ENCODE measurements at places on chromosomes 3 and 15.

GRCh38 chr15:62068810-62069167 lies 2.0 kb downstream of the C2CD4A start:
- no peak for DNase-seq

- no peak for DNase-seq
Measured at GRCh38 chr15:34456658-34457057, 19.1 kb upstream of the GOLGA8A start.

DNA sequence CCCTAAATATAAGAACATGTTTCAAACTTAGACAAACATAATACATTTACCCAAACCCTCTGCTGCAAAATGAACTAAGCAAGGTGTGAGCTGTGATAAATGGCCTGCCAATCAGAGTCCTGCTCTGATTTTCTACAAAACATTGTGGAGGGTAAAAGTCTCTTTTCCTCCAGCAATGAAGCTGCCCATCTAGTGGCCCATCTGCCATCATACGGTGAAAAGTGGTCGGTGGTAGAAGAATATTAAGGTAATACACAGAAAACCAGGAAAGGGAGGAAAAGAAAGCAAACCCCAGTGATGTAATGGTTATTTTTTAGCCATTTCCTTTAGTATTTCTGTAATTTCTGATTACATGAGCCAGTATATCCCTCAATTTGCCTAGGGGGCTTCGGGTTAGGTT lies 838.1 kb downstream of the TBL1XR1 start:
- no peak for DNase-seq

- no peak for DNase-seq
Measured at GRCh38 chr15:77773903-77774302, 141.2 kb upstream of the LINGO1 start.

- peak; percentile 53 for DNase-seq
Measured at GRCh38 chr3:150410311-150411105, 2.4 kb downstream of the TSC22D2 start.

DNA sequence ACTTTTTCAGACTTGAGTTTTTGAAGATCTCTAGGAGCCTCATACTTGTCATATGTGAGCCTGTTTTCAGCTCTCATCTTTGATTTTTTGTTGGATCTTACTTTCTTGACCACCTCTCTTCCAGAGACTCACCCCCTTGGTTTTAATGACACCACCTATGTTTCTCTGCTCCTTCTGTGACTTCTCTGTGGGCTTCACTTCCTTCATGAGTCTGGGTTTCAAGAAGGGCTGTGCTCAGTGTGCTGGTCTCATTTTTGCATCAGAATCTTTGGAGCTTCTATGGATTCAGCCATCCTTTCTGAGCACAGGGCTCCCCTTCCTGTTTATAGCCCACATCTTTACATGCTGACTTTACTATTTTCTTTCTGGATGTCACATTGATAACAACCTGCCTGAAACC lies 17.7 kb downstream of the PPM1L start:
- no peak for DNase-seq

- DNase-seq: no peak
Measured at GRCh38 chr3:132037581-132037980, 2.8 kb upstream of the CPNE4 start.

GRCh38 chr15:38961931-38962330 lies 397.3 kb upstream of the RASGRP1 start:
- DNase-seq: no peak

DNA sequence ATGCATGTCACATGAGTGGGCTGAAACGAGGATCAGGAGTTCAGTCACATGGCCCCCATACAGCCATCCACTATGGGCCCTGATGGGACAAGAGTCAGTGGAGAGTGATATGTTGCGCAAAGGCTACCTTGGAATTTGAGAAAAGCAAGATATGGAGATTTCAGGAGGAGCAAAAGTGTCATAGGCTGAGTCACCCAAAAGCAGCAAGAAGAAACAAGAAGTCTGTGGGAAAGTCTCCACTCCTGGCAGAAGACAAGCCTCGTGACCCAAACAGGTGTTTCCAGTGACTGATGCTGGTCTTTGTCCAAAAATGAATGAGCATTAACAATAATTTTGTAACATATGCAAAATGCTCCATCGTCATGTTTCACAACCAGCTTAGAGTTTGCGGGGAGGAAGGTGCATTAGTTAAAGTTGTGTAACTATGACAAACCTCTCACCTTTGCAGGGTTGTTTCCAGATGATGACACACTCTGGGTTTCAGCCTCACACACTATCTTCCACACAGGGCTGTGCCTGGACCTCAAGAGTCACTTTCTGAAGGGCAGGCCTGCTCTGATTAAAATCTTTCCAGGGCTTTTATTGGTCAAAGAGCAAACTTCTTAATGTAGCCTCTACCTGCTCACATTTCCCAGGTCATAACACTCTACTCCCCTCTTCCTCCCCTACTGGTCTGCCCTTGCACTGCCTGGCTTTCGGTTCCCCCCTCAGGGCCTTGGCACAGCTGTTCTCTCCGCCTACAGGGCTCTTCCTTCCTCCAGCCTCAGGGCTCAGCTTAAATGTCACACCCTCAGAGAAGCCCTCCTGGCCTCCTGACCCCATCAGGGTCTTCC lies 3.9 kb upstream of the DNASE1L3 start:
- no peak for DNase-seq

GRCh38 chr3:69012100-69012799 lies 1.2 kb downstream of the EOGT start:
- no peak for DNase-seq

DNA sequence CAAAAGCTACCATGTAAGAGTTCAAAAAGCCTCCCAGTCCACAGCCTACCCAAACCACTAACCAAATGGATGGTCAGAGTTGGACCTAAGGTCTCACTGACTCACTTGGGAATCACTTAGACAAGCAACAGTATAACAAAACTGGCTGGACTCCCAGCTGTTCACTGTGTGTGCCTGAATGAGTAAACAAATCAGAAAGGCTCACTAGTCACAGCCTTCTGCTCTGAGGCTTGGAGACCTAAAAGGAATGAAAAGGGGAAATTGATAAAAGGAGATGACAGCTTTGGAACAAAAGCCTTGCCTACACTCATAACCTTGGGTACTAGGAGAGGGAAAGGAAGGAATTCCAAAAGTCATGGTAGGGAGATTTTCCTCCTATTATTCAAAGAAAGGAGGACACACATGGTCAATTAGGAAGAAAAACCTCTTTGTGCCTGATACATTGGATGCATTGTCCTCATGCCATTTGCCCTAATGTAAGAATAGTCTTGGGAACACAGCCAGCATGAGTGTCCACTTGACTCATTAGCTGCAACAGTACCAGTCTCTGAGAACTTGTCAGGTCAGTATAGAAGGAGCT lies 92.3 kb downstream of the FRMD5 start:
- no peak for DNase-seq

- no peak for DNase-seq
Measured at GRCh38 chr3:126446791-126447190, 28.9 kb downstream of the ZXDC start.

DNA sequence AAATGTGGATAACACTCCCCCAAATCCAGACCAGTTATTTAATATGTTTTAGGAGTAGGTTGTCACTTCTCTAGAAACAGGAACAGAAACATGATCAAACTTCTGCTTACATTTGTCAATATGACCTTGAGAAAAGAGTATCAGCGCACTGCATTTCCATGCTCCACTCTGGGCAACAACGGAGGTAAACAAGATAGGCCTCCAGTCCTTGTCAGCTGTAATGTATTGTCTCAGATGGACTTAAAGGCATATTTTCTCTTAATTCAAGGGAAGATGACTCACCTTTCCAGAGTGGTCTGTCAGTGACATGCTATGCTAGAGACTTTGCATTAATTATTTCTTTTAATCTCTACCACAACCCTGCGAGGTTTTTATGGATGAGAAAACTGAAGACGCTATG lies 51.6 kb upstream of the TCF12 start:
- no peak for DNase-seq

- no peak for DNase-seq
Measured at GRCh38 chr3:177817751-177818150, 620.5 kb upstream of the TBL1XR1 start.

DNA sequence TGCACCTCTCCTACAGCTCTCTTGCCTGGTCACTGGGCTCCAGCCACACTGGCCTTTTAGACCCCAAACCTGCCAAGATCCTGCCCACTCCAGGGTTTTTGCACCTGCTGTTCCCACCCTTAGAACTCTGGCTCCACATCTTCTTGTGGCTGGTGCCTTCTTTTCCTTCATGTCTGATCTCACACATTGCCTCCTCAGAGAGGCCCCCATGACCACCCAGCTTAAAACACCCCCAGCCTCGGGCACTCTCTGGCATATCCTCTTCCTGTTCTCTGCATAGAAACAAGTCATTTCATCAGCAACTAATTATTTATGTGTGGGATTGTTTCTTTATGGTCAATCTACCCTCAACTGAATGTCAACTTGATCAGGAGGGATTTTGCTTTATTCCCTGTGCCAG lies 14.0 kb upstream of the AMOTL2 start:
- no peak for DNase-seq

- no peak for DNase-seq
Measured at GRCh38 chr3:157618075-157618760, 115.0 kb upstream of the VEPH1 start.

DNA sequence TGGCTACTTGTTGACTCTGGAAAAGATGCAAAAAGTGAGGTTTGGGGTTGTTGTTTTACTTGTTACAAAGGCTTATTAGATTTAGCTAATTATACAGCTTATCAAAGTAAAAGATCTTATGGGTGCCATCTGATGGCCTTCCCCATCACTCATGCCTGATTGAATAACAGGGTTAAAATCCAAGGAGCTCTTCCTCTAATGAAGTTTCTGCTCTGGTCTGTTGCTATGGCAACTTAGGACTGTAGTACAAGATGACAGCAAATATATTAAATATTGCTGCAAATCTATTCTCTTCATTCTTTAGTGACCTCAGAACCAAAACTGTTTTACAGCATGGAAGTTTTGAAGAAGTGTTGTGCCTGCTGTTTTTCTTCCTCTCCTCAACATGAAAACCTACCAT lies 45.6 kb upstream of the SRGAP3 start:
- DNase-seq: no peak

DNA sequence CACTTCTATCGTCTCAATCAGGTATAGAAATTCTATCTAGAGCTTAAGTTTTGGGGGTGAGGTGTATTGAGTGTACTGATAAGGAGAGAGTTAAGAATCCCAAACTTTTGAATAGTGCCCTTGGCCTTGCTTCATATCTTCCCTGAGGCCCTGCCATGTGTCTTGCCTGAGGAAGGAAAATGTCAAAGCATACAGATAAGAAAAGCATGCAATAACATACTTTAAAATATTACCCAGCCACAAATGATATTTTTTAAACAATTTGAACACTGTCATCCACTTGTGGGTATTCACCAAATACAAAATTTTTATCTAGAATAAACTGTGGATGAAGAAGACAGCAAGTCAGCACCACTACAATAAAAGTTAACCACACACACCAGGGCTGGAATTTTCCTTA lies 631.0 kb upstream of the ALCAM start:
- DNase-seq: no peak

DNA sequence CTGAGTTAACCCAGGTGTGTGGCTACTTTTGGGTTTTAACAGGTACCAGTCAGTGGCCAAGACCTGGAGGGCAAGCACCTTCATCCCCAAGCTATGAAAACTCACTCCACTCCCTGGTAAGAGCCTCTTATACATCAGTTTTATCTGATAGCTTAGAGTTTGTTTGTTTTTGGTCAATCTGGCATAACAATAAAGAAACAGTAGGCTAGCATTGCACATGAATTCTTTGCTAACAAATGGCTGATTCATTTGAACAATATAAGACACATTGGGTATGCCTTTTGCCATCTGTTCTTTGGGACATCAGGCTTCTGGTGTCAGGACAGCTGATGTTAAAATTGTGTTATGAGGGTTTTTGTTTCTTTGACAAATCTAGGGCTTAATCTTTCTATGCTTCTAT lies 125.0 kb upstream of the CGNL1 start:
- DNase-seq: no peak

GRCh38 chr3:194990454-194991337 lies 280.3 kb downstream of the XXYLT1 start:
- DNase-seq: peak; percentile 27

DNA sequence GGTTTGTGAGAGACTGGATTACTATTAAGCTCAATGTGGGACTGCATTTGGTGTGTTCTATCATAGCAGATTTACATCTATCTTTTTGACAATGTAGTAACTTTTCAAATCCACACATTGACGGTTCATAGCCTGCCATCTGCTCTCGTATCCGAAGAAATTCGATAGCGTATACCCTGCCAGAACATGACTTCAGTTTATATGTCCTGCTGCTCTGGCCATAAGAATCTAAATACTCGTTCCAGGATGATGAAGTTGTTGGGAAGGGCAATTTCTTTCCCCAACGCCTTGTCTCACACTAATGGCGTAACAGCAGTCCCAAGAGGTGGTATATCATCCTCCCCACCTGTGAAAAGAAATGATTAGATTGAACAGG lies 180.0 kb downstream of the LSAMP start:
- DNase-seq: no peak

DNA sequence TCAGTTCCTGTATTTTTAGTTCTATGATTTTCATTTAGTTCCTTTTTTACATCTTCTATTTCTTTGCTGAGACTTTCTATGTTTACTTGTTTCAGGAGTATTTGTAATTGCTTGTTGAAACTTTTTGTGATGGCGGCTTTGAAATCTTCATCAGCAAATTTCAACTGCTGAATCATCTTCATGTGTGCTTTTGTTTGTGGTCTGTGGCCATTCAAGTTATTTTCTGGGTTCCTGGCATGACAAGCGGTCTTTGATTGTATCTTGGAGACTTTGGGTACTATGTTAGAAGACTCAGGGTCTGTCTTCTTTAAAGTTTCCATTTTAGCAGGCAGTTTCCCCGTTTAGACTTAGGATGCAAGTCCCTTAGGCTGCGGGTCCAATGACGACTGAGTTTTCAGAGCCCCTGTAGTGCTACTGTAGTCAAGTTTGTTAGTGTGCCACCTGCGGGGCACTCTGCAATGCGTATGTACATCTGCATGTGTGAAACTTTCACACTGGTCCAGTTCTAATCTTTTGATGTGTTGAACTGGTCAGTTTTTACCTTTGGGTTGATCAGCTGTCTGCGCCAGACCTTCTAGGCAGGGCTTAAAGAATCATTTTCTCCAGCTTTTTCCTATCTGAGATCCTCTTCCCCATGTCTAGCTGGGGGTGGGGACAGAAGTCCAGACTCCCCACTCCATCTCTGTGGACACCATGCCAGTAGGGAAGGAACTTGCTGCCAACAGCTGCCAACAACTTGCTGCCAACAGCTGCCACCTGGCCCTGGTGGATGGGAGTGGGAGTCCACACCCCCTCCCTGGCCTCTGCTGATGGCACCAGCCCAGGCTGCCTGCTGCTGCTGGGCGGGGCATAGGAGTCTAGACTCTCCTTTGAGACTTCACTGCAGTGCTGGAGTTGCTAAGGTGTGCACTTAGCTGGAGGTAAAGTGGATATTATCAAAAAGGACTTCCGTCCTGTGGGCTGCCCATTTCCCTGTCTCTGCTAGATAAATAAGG lies 190.9 kb downstream of the TJP1 start:
- DNase-seq: no peak

GRCh38 chr15:86275361-86275760 lies 195.7 kb downstream of the AGBL1 start:
- no peak for DNase-seq

GRCh38 chr3:140763532-140763931 lies 85.7 kb downstream of the TRIM42 start:
- DNase-seq: no peak

Data from liver (tissue), 10 donors.